ENCODE measurements at places on chromosomes 3 and 15. TPM values are rescaled to one million over a fixed set of nuclear protein-coding genes. Genes with fewer than 3 reads are reported as not detected.

DNA sequence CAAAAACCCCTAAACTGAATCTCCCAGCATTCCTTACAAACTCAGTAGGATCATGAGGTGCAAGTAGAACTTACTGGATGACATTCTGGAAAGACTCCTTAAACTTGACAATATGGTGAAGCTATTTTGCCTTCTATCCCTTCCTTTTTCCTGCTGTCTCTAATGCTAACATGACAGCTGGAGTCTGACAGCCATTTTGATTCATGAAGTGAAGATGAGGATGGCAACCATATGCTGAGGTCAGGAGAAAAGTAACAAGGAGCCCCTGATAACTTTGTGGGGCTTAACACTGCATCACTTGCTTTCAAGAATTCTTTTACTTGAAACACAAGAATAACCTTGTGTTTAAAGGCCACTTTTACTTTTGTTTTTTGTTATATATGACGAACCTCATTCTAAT, 15.0 kb upstream of the NEK10 start:
- DNase-seq, result peak; percentile 29

The IL5RA gene
- polyA plus RNA-seq, result 2.9 TPM

GRCh38 chr3:139636511-139636910, 41.3 kb downstream of the NMNAT3 start:
- DNase-seq, result peak; percentile 24

The CMTM8 gene
- 14.9 TPM for polyA plus RNA-seq

DNA sequence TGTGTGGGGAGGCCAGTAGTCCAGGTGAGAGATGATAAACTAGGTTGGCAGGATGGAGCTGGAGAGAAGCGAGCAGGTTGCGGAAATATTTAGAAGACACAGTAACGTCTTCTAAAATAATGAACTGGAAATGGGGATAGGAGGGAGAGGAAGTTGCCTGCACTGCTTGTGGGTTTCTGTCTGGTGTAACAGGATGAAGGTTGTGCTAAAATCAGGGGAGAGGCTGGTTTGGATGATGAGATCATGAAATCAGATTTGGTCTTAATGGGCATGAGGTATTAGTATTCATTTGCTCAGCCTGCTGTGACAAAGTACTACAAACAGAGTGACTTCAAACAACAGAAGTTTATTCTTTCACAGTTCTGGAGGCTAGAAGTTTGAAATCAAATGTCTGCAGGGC, 32.1 kb upstream of the TNFAIP8L3 start:
- DNase-seq, result no peak

DNA sequence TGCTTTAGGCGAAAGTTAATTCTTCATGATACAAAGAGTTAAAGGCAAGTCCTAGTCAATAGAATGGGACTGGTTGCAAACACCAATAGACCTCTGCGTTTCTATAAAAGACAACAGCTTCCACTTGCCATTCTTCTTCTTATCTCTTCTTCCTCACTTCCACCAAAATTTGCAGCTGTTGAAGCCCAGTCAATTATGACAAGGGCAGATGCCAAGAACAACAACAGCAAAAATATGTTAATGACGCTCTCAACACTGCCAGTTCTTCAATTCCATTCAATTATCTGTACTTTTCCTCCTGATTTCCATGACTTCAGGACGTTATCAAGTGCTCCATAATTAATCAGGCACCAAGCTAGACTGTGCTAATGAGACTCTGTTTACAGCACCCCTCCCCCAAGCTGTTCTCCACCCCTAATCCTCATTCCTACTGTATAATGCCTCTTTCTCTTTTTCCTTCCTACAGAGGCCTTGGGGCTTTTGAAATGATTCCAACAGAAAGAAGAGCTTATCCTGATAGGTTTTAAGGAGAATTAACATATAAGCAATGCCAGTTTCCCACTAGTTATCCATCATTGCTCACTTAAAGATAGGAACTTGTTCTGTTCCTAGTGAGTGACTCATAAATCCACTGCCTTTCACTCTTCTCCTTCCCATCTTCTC, 1160.5 kb downstream of the IGSF11 start:
- no peak for DNase-seq

- DNase-seq, result peak; percentile 84
Observed at GRCh38 chr15:75029378-75030022, 6.1 kb downstream of the PPCDC start.

GRCh38 chr15:76376816-76377215, 40.2 kb downstream of the ISL2 start:
- no peak for DNase-seq

The WDR93 gene
- polyA plus RNA-seq, result 2.0 TPM

- DNase-seq, result peak; percentile 2
Observed at GRCh38 chr3:18389108-18389733, 35.9 kb downstream of the SATB1 start.

The KLHL6 gene
- polyA plus RNA-seq, result 1.9 TPM

DNA sequence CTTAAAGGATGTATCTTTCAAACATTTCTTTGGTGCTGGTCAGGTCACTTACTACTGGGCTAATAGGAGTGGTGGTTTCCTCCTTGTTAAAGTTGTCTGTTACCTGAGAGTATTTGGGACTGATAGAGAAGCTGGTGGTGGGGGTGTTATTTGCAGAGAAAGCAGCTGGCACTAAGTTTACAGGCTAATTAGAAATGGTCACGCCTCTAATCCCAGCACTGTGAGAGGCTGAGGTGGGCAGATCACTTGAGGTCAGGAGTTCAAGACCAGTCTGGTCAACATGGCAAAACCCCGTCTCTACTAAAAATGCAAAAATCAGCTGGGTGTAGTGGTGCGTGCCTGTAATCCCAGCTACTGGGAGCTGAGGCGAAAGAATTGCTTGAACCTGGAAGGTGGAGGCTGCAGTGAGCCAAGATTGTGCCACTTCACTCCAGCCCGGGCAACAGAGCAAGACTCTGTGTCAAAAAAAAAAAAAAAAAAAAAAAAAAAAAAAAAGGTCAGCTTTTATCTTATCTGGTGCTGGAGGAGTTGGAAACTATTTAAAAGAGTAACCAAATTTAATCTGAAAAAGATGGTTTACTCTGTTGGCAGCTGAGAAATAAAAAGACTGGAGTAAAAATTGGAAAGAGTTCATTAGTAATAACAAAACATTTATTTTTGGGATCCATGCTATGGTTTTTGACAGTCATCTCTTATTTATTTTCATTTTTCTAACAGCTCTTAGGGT, 332.6 kb downstream of the PTPRG start:
- no peak for DNase-seq

GRCh38 chr3:55899887-55900286, 412.8 kb upstream of the WNT5A start:
- DNase-seq, result no peak

DNA sequence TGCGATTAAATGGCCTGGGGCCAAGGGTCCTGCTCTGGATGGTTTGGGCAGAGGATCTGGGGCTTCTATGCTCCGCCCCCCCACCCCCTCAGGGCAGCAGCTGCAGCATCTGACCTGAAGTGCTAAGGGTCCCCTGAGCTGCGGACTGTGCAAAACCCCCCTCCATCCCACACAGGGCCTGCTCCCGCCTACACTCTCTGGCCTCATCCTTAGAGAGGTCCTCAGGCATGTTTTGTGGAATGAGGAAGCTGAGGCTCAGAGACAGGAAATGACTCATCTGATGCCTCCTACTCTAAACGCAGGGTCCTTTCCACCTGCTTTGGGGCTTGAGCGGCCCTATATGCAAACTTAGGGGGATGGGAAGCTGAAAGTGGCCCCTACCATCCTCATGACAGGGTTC, 59.5 kb upstream of the CTSH start:
- no peak for DNase-seq

- no peak for DNase-seq
Observed at GRCh38 chr15:64274341-64274950, 81.5 kb downstream of the CSNK1G1 start.

DNA sequence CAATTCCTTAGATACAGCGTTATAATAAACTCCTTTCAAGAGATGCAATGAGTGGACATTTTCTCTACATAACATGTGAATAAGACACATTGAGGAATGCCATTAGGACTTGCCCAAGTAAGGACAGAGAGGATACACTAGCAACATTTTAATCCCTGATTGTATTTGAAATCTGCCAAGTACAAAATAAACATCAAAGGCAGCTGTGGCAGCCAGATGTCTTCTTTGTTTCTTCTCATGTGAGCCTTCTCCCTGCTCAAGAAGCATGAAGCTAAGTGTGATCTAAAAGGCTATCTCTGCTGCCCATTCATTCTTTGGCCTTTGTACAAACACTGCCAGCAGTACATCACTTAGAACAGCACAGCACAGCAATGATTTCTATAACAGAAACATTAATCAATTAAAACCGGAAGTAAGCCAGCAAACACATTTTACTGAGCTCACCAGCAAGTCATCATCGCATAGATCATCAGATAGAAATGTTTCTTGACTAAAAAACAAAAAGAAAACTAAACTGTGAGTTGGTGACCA, 364.0 kb downstream of the CNTN6 start:
- DNase-seq, result no peak

DNA sequence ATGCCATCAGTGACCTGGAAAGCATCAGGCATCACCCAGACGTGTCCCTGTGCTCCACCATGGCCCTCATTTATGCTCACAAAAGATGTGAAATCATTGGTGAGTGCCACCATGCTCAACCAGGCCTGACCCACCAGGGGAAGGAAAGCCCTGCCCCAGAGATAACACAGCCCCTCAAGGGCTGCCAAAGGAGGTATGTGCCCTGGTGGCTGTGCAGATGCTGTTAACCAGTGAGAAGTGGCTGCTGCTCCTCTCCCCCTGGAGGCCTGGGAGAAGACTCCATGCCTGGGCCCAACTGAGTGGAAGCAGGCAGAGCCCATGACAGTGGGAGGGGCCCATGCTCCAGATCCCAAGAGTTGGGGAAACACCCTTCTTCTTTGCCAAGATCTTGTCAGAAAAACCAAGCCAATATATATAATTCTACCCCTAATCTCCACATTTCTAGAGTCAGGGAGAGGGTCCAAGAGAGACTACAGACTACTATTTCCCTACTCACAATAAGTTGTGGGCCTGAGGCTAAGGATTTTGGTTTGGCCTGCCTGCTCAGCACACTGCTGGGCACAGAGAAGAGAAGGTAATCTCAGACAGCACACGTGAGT, 2.7 kb downstream of the TTC21A start:
- no peak for DNase-seq

DNA sequence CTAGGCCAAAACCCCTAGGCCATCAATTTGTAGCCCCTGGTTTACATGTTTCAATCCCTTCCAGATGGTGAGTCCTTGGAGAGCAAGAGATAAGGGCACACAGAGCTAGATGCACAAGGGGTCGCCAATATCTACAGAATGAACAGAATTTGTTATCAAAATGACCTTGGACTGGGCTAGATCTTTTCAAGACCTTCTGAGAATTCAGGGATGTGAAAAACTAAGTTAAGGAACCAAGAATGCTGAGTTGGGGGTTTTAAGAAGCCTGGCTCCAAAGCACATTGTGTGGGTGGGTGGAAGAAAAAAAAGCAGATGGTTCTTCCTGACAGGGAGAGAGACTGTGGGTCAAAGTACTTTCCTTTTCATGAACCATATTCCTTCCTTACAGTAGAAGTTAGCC, 10.2 kb downstream of the CDCP1 start:
- no peak for DNase-seq

DNA sequence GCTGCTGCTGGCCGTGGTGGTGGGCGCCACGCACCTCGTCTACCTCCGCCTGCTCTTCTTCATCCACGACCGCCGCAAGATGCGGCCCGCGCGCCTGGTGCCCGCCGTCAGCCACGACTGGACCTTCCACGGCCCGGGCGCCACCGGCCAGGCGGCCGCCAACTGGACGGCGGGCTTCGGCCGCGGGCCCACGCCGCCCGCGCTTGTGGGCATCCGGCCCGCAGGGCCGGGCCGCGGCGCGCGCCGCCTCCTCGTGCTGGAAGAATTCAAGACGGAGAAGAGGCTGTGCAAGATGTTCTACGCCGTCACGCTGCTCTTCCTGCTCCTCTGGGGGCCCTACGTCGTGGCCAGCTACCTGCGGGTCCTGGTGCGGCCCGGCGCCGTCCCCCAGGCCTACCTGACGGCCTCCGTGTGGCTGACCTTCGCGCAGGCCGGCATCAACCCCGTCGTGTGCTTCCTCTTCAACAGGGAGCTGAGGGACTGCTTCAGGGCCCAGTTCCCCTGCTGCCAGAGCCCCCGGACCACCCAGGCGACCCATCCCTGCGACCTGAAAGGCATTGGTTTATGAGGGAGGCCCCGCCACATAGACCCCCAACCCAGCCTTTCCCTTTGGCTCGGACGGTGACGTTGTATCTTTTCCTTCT, 1.1 kb downstream of the GPR27 start:
- no peak for DNase-seq

DNA sequence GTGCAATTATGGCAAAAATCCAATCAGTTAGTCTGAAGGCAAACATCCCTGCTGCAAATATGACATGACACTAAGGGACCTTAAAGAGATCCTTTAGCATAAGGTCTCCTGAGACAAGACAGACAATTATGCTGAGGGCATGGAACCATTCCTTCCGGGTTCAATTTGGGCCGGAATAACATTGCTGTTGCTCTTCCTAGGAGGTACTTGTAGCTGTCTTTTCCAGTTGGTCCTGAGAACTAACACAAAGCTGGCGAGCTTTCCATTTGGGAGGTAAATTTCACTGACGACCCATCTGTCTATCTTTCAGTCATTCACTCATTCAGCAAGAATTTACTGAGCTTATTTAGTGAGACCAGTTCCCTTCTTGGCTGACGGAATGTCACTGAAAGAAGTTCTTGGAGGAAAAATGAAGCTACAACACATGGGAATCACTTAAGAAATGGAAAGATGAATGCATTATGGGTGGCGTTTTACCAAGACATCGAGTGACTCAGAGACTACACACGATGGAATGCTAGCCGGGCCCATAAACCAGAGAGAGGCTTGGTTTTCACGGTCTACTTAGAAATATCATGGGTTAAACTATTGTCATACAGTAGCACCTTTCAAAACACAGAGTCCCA, 215.5 kb downstream of the PDZRN3 start:
- DNase-seq, result no peak

The IQCB1 gene
- 40.3 TPM for polyA plus RNA-seq

- DNase-seq, result no peak
Observed at GRCh38 chr3:118833075-118833474, 201.6 kb downstream of the IGSF11 start.

All from right lung (tissue), 10 donors.